Activated CD8-positive, alpha-beta memory T cell treated with anti-CD3 and anti-CD28 coated beads for 4 hours (primary cell): ENCODE measurements at places on chromosomes 16 and 17.

DNA sequence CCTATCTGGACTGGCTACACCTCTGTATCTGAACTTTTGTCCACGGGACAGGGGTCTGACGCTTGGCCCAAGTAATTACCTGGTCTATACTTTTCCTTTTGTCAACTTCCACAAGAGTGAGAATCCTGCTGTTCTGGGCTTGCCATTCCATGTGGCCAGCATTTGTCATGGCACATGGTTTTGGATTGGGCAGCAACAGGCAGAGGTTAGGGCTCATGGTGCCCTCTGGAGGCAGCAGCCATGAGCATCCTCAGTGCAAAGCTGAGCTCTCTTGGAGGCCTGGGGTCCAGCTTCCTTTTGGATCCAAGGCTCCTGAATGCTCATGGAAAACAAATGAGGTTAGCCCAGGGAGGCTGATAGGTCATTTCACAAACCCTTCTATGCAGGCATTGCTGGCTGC is 7.5 kb upstream of the EDC4 start:
- DNase-seq: no peak

GRCh38 chr17:65718601-65719000 is 157.2 kb upstream of the AXIN2 start:
- DNase-seq: no peak

DNA sequence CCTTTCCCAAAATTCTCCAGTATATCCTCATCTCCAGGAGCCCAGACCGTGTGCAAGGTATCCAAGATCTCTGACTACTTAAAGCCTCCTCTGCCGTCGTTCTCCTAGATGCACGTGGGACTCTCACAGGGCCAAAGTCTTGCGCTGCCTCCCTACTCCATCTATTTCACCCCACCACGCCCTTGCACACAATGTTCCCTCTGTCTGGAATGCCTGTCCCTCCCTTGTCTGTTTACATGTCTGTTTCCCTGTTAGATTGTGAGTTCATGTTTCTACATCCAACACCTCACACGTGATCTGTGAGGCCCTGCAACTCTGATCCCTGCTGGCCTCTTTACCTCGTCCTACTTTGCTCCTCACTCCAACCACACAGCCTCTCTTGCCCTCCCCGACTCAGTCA is 4.9 kb upstream of the FZD2 start:
- DNase-seq: no peak

GRCh38 chr17:38341035-38341721 is 2.6 kb downstream of the GPR179 start:
- DNase-seq: no peak

GRCh38 chr17:43709210-43709609 is 47.5 kb upstream of the MEOX1 start:
- DNase-seq: no peak

GRCh38 chr17:79955691-79956440 is 79.8 kb downstream of the TBC1D16 start:
- DNase-seq: no peak

DNA sequence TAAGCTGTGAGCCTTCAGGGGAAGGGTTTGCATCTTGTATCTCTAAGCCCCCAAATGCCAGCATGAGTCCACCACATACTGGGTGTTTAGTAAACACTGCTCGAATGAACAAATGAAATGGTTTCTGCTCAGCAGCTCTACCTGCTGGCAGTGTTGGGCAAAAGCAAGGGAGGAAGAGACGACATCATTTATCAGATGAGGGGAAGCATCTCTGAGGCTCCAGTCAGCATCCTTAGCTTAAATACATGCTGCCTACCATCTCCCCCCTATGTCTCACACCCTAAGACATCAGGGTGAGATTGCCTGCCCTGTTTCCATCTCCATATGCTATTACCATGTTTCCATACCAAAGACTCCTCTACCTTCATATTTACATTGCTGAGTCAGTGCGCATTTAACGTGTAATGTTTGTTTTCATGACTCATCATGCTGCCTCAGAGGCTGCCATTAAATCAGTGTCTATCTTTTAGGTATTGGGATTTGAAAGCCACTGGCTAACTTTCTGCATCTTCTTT is 379.8 kb downstream of the UTP18 start:
- DNase-seq: no peak

DNA sequence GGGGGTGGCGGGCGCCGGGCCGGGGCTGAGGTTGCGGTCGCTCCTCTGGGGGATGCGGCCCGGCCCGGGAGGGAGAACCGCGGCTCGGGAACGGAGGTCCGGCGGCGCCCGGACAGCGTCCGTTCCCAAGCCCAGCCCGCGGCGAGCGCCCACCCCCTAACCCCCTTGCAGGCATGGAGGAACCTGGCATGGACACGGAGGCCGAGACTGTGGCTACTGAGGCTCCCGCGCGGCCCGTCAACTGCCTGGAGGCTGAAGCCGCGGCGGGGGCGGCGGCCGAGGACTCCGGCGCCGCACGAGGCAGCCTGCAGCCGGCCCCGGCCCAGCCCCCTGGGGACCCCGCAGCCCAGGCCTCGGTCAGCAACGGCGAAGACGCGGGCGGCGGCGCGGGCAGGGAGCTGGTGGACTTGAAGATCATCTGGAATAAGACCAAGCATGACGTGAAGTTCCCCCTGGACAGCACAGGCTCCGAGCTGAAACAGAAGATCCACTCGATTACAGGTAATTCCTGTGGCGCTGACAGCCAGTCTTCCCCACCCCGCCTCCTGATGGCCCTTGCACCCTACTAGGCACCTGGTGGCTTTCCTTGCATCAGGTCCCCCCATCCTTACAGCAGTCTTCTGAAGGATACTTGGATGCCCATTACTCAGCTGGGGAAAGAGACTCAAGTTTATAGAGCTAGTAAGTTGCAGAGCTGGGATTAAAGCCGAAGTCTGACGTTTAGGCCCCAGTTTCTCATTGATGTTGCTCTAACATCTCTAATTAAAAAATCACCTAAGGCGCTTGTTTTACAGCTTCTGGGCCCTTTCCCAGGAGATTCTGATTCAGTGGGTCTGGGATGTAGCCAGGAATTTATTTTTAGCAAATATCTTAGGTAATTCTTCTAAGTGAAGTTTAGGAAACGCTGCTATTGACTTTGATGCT is 514 bp downstream of the UBFD1 start:
- no peak for DNase-seq

GRCh38 chr17:46117850-46118696 is 75.2 kb downstream of the KANSL1 start:
- DNase-seq: no peak

DNA sequence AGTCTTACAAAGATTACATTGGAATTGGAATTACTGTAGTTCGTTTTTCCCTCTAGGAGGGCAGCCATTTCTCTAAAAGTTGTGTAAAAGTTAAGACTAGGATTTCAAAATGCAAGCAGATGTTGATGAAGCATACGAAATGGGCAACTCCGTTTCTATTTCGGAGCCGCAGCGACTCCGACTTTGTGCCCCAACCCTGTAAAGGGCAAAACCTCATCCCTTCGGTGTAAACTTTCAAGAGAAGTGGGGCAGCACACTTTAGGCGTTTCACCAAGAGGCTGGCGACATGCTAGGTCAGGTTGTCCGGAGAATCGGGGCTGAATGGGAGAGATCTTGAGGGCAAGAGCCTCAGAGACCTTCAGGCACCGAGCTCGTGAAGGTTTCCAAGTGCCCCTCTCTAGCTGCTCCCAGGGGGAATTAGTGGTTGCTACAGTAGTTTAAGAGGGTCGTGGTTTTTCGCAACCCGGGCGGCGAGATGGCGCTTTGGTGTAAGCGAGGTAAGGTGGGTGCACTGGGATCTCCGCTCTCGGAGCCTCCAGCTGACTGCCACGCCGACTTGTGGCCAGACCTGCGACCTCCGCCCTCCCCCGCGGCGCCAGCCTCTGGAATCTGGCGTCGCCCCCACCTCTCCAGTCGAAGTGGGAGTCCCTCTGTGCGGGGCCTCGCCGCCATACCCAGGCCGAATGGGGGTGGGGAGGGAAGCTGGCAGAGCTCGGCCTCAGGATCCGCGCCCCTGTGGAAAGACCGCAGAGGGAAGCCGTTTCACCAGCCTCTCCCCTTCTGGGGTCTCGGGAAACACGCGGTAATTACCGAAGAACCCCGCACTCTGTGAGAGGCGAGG is 1.0 kb upstream of the HEXIM2 start:
- no peak for DNase-seq
